CD4-positive, alpha-beta T cell treated with Interleukin-2 at 100 ng/mL for 4 hours (primary cell): ENCODE measurements at places on chromosomes 3 and 15.
A peak's percentile ranks its signal among the peaks of the same experiment; 100 is the strongest.

DNA sequence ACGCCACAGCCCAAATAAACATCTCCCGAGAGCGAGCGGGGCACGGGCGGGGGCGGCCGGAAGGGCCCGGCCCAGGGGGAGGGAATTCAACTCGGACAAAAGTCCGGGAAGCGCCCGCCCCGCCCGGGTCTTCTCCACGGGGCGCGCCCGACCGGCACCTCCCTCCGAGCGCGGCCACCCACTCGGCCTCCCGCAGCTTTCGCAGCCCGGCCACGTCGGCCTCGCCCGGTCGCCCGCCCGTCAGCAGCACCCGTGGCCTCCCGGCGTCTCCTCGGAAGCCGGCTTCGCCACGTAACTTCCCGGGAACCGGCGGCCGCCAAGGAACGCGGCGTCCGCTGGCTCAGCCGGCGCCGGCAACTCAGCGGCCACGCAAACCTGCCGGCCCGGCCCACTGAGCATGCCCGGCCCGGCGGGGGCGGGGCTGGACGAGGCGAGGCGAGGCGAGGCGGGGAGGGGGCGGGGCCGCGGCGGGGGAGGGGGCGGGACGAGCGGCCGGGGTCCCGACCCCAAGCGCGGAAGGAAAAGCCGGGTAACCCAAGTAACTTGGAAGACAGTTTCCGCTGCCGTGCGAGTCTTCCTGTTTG is at the start of gene TJP1:
TJP1 (minus strand) TSS at position 369 of the 584 bp plus-strand sequence. CDS start 440 bp downstream, outside the sequence.
- DNase-seq, result no peak

- no peak for DNase-seq
Observed at GRCh38 chr3:109265295-109265694, 51.0 kb downstream of the DPPA2 start.

- DNase-seq, result no peak
Observed at GRCh38 chr15:51460796-51461195, 119.3 kb downstream of the GLDN start.

- peak; percentile 35 for DNase-seq
Observed at GRCh38 chr3:112847692-112848091, 1.0 kb upstream of the CD200R1L start.

DNA sequence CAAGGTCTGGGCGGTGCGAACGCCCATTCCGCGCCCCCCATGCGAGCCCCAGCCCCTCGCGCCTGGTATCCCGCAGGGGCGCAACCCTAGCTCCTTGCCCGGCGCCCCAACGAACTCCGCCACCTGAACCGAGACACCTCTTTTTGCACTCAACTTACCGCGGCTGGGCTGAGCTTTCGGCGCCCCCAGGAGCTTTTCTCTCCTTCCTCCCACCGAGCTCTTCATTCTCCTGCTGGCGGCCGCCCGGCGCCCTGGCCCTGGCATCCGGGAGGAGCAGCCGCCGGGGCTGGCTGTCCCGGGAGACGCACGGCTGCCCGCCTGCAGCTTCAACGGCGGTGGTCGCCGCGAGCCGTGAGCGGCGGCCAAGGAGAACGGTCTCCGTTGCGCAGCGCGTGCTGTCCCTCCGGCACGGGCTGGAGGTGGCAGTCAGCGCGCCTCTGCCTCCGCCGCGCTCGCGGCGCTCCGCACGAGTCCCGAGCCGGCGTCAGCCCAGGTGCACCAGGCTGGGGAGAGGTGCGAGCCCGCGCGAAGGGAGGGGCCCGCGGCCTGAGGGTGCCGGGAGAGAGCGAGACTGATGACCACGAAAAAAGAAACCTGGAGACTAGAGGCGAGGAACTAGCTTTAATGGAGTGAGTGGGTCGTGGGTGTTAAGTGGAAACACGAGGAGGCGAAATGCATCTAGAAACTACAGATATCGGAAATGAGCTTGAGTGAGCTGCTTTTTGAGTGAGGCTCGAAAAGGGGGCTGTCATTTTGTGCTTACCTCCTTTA is 621.5 kb upstream of the ZNF385D start:
- DNase-seq, result no peak

DNA sequence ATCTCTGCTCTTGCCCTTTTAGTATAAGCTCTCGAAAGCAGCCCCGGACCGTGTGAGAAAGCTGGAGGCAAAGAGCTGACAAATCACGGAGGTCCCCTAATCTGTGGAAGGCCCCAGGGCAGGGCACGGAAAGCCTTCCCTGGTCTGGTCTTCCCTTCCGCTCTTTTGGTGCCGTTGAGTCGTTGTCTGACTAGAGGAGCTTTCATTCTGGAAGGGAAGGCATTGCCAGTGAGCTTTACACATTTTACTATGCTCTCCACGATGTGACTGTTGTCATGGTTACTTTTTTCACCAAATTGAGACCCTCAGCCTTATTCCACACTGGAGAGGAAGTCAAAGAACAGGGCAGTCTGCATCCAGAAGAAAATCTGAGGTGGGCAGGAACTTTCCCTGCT is 71.7 kb downstream of the CYP19A1 start:
- no peak for DNase-seq

DNA sequence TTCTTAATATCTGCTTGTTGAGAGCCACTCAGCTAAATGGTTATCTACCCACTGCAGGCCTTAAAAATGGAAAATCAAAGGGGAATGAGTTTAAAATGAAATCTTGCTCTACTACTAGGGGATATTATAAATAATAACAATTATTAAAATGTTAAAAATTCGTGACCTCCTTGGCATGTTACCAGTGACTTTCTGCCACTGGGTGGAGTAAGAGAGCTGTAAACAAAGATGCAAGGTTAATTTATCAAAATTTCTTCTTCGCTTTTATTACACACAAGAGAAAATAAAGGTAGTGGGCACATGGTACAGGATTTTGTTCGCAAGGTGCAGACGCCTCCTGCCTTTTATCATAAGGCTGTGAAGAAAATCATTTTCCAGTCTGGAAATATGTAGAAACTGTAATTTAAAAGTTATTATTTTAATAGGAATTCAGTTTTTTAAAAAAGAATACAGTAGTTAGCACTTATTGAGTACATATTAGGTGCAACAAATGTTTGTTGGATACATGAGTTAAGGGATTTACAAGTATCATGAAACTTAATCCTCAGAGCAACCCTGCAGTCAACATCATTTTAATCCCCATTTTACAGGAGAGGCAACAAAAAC is 272.6 kb downstream of the SUCLG2 start:
- peak; percentile 31 for DNase-seq

DNA sequence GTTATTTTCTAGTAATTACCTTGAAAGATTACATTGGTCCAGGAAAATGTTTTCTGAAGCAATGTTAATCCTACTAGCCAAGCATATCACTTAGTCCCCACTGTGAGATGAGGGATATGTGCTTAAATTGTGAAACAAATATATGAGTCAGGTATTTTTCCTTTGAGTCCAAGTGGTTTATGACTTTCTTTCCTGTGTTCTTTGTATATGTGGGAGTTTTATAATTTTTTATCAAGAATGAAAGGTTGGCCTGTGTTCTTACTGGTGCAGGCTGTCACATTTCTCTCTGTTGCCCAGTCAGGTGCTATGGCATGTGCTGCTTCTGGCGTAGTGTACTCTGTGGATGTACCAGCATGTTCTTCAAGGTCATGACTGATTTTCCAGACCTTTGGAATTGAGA is 147.4 kb downstream of the CMSS1 start:
- no peak for DNase-seq

DNA sequence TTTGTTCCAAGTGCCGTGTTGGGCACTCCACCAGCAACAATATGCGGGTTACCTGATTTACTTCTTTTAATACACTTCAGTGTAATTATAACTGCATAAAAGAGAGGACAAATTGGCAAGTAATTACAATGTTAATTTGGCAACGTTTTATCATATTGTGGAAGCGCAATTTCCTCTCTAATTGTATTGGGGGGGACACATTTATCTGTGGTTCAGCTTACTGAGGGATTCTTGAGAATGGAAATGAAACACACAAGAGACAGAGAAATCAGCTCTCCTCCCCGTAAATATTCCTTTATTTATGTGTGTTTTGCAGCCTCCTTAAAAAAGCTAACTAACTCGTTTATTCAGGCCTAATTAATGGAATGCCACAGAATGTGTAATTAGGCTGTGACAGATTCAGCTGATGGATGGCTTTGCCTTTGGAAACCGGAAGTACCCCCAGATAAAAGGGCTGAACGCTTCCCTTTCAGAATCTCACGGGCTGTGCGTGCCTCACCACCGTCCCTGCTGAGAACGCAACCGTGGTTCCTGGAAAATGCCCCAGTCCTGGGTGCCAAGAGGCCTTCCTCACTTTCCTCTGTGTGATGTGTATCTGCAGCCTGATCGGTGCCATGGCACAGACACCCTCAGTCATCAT is 247.1 kb upstream of the ST8SIA2 start:
- no peak for DNase-seq

- no peak for DNase-seq
Observed at GRCh38 chr3:5022187-5022965, 43.1 kb downstream of the BHLHE40 start.

- DNase-seq, result no peak
Observed at GRCh38 chr3:5143464-5143863, 21.4 kb downstream of the ARL8B start.

DNA sequence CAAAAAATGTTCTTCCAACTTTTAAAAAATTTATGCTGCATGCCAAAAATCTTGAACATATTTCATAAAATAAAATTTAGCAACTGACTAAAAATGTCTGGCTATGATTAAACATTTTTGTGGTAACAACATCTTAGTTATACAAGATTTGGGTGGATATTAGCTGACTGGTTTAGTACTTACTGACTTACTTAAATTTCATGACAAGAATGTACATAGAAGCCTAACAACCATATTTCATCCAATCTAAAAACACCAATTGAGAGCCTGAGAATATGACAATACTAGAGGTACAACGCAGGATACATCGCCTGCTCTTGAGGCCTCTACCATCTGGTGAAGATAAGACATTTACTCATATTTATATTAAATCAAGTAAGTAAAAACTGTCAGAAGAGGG is 34.6 kb downstream of the GNB4 start:
- DNase-seq, result no peak

DNA sequence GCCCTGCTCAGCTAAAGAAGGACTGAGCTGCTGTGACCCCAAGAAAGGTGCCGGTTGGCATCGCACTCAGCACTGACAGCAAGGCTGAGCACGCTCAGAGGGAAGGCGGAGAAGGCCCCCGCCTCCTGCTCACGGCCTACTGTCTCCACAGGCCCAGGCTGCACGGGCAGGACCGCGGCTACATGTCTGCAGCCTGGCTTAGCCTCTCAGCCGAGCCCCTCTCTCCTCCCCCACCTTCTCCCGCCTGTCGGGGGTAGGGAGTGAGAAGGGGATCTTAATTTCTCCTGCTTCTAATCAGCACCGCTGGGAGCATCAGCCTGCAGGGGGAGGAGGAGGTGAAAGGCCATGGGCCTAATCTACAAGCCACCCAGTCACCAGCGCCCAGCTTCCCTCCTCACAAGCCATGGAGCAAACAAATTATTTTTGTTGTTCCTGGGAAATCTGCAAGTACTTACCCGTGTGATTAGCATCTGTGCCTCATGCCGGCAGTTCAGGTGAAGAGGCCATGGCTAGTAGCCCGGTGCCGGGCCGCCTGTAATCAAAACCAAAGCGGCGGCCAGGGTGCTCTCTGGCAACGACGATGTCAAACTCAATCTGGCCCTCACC is 68.1 kb downstream of the EPHB3 start:
- DNase-seq, result no peak

- peak; percentile 20 for DNase-seq
Observed at GRCh38 chr3:141575879-141576743, 89.3 kb downstream of the RASA2 start.

DNA sequence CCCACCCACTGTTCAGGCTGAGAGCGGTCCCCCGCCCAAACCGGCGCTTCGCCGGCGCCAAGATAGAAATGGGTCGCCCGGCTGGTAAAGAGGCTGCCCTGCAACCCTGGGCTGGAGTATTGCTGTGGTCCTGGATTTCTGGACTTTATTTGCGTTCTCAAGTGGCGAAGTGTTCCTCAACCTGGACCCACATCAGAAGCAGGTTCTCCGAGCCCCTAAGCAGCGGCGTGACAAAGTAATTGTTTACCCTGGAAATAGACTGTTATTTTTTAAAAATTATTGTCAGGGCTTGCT is 481 bp upstream of the DYNC1LI1 start:
- DNase-seq, result no peak

GRCh38 chr3:137409584-137409983 is 354.5 kb upstream of the SOX14 start:
- DNase-seq, result no peak

DNA sequence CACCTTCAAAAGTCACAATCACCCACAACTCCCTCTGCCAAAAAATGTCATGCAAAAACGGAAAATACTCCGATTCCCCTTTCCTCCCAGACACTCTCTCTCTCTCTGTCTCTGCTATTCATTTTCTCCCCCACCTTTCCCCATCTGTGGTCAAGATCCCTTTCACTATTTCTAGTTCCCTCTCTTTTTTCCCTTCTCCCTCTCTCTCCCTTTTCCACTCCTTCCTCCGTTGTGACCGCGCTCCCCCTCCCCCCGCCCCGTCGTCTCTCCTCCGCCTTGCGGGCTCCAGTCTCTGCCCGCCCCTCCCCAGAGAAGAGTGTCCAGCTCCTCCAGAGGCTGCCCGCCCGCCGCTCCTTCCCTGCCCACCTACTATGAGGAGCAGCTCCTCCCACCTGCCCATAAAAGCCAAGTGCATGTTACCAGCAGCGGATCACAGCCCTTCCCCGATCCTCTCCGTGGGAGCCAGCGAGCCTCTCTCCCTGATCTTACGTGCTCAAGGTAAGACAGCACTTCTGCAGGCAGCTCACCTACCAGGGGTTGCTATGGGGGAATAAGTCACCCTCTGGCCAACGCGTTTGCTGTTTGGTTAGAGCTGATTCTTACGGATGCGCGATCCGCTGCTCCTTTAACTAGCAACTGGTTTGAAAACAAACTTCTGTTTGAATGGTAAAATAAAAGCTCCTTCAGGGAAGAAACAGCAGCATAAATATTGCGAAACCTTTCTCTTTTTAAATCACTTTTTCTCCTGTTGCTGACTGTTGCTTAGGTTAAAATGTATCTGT is at the start of gene COL8A1:
COL8A1 (plus strand) TSS at position 428 of the 782 bp plus-strand sequence. CDS start 152,089 bp downstream, outside the sequence.
- no peak for DNase-seq

DNA sequence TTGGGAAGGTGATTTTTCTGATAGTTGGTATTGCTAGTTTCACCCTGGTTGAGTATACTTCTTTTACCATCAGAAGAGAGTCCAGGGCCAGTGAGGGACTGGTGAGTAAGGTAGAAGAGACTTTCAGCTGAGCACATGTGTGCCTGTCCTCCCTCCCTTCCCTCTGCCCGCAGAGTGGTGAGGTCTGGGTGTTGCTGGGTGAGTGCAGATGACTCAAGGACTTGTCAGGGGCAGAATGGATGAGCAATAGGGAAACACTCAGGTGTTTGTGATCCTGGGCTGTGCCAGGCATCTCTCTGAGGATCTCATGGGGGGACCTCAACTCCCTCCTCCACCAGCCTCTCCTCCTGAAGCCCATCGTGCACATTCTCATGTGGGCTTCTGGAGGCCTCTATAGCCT is 76.0 kb upstream of the GSK3B start:
- no peak for DNase-seq

DNA sequence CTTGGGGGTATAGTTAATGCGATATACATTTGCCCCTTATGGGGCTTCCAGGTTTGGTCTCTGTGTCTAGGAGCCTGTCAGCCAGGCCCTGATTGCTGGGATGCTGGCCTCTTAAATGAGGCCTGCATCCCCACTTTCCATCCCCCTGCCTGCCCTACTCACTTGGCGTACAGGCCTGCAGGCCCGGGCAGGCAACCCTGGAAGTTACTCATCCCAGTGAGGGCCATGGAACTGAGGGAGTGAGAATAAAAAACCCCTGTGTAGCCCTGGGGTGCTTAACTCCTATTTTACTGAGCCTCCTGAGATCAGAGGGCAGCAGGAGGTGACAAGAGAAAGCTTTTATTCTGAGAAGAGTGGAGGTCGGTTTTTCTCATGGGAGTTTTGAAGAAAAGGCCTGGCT is 2.0 kb downstream of the DISP2 start:
- no peak for DNase-seq
